AG20443 (cell line): ENCODE measurements at places on chromosomes 3 and 15.

DNA sequence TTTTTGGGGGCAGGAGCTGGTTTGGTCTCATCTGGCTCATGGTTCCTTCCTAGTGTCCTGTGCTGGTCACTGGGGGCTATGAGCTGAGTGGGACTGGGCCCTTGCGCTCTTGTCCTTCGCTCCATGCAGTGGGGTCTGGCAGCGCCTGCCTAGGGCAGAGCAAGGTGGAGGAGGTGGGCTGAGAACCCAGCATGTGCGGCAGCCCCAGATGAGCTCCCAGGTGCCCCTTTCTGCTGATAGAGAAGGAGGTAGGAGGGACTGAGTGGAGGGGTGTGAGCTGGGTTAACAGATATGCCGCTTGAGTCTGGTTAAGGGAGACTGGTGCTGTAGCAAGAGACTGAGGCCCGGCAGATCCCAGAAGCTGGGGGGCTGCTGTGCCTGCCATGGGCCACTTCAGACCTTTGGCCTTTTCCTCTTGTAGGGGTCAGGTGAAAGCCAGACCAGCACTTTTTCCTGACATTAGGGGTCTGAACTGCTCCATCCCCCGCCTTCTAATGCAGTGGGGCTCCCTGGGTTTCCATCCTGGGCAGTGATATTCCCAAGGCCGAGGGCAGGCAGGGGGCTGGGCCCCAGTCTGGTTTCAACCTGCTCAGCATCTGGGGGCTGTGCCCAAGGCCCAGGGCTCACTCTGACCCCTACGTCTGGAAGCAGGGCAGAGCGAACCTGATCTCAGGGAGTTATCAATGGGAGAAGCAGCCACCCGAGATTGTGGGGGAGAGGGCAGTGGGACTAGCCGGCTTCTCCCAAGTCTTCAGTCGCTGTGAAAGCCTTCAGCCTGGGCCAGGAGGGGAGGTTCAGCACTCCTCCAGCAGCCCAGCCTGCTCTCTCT, 62.9 kb upstream of the PRR23C start:
- no peak for DNase-seq

- DNase-seq: no peak
Measured at GRCh38 chr3:129954514-129954913, 20.0 kb upstream of the TRH start.

GRCh38 chr3:12869035-12869621, 27.8 kb upstream of the RPL32 start:
- DNase-seq: no peak

- no peak for DNase-seq
Measured at GRCh38 chr3:130688697-130689470, 57.7 kb downstream of the PIK3R4 start.

- DNase-seq: peak; percentile 39
Measured at GRCh38 chr3:86993704-86994103, 2.8 kb upstream of the VGLL3 start.

DNA sequence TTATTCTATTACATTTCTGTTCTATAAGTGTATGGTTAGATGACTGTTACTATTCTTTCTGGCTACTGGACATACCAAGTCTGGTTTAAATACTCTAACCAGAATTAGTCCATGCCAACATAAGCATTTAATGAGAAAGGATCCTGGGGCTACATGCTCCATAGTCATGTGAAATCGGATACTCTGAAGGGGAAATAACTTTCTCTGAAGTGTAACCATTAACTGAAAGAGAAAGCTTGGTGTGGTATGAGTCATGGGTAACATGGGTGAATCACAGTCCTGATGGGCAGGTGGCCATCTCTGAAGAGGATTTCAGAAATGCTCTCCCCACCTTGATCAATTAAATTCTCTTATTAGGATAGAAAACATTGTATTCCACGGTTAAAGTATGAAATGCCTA, 69.4 kb downstream of the FHIT start:
- peak; percentile 11 for DNase-seq
